ENCODE measurements at places on chromosomes 3 and 15. TPM values are rescaled to one million over a fixed set of nuclear protein-coding genes. Genes with fewer than 3 reads are reported as not detected.

ZNF501 gene
- total RNA-seq: 4.2 TPM

RGMA gene
- 0.11 TPM for total RNA-seq

P2RY13 gene
- total RNA-seq: not detected

NPHP3 gene
- total RNA-seq: 53.8 TPM

CFAP161 gene
- total RNA-seq: 0.39 TPM

GATA2 gene
- total RNA-seq: 9.4 TPM

STRIT1 gene
- not detected for total RNA-seq

GUCA1C gene
- not detected for total RNA-seq

LTF gene
- total RNA-seq: not detected

C15orf62 gene
- total RNA-seq: 0.33 TPM

IL17RD gene
- 0.54 TPM for total RNA-seq
